Stimulated activated CD4-positive, alpha-beta T cell treated with anti-CD3 and anti-CD28 coated beads, Interleukin-1b, Interleukin-23, amount 100 ng/mL, for 1 hour (primary cell): ENCODE measurements at places on chromosomes 6 and 20.
A peak's percentile ranks its signal among the peaks of the same experiment; 100 is the strongest.

DNA sequence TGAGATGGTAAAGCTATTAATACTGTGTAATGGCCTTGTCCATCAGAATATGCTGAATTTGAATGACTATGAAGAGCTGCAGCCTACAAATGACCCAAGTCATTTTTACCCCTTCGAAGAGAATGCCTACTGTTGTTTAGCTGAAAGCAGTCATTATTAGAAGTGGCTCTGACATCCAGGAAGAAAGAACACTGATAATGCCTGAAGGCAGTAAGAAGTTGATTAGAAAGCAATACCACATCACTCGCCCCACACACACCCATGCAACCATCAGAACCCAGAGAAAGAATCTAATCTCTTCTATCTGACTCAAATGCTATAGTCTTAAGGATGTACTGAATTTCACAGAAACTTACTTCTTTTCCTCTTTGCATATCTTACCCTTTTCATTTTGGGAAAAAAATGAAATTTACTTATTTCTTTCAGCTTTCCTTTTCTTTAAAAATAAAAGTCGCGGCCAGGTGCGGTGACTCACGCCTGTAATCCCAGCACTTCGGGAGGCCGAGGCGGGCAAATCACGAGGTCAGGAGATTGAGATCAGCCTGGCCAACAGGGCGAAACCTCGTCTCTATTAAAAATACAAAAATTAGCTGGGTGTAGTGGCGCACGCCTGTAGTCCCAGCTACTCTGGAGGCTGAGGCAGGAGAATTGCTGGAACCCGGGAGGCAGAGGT lies 61.0 kb downstream of the ARHGAP18 start:
- no peak for DNase-seq

GRCh38 chr20:45859916-45860315 lies 2.5 kb downstream of the ZSWIM3 start:
- no peak for DNase-seq

- DNase-seq = no peak
Observed at GRCh38 chr6:84361372-84362192, 134.1 kb upstream of the CEP162 start.

DNA sequence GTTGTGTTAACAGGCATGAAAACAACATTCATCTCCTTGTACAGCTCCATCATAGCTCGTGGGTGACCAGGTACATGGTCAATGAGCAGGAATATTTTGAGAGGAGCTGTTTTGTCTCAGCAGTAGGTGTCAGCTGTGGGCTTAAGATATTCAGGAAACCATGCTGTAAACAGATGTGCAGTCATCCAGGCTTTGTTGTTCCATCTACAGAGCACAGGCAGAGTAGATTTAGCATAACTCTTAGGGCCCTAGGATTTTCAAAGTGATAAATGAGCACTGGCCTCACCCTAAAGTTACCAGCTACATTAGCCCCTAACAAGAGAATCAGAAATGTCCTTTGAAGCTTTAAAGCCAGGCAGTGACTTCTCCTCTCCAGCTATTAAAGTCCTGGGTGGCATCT lies 154.2 kb downstream of the BTBD9 start:
- no peak for DNase-seq

GRCh38 chr6:41763470-41763869 lies 16.2 kb downstream of the FRS3 start:
- DNase-seq = no peak

- DNase-seq = no peak
Observed at GRCh38 chr6:125197795-125198269, 44.3 kb downstream of the TPD52L1 start.

- no peak for DNase-seq
Observed at GRCh38 chr6:53543359-53544216, 1.3 kb downstream of the GCLC start.

- DNase-seq = peak; percentile 40
Observed at GRCh38 chr20:50580016-50580747, 70.0 kb downstream of the PTPN1 start.

DNA sequence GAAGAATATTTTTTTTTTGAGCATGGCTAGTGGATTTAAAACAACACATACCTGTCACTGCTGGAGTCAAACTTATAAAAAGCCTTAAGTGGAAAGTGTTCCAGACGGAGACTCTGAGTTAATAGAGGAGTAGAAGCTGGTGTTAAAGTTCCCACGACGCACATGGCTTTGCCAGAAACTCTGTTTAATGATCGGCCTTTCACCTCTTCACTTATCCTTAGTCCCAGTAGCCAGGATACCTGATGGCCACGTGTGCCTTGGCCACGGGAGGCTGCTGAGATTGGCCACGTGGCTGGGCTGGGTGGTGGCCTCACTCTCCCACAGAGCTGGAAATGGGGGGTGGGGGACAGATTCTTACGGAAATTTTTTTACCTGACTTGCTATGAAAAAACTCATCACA lies 333.1 kb downstream of the ZFAND3 start:
- DNase-seq = no peak

DNA sequence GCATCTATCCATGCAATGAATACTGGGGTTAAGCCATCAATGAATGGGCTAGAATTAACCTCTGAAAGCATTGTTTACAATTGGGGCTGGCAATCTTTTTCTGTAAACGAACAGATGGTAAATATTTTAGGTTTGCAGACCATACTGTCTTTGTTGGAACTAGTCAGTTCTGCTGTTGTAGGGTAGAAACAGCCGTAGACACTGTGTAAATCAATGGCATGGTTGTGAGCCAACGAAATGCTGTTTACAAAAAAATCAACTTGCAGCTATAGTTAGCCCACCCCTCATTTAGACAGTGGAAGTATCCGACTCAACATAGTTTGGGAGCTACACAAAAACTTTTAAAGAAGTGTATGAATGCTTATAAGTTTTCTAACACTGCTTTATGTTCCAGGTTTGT lies 91.5 kb downstream of the BCKDHB start:
- DNase-seq = no peak

DNA sequence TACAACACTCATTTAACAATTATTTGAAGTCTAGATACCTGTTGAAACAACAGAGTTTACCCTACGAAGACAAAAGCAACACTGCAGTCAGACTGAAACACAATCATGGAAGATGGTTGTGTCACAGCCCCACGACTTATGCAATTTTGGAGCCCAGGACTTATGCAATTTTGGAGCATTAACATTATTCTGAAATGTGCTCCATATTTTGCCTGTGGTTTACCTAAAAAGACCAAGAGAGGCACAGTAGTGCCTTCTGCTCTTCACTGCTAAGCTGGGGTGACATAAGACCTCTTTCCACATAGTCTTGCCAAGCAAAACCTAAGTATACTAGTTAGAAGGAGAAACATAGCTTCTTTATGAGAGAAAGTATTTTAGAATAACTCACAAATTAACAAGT lies 216.5 kb downstream of the PTPRK start:
- DNase-seq = no peak

- DNase-seq = no peak
Observed at GRCh38 chr6:138431256-138432062, 27.4 kb downstream of the HEBP2 start.

DNA sequence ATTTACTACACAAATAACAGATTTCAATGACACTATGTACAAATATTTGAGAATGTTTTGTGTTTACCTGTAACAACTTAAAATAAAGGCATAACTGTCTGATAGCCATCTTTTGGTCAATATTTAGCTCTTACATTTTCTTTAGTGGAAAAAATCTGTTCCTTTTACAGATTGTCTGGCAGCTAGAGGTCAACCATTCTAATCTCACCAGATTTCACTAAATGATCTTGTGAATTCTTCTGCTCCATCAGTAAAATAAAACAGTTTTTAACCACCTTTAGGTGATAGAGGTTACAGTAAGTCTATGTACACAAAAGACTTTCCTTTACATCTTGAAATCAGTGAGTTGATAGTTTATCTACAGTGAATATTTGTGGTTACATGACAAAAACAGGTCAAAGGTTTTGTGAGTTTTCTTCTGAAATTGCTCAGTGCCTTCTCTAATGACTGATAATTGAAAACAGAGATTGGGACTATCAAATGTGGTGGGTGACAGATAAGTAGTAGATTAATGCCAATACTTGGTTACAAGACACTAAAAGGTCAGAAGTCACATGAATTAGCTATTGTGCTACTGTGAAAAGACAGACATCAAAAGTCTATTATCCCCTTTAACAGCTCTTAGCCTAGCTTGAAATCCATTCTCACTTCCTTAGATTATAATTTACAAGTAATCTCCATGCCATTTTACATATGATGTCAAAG lies 47.4 kb downstream of the BMP5 start:
- DNase-seq = no peak

DNA sequence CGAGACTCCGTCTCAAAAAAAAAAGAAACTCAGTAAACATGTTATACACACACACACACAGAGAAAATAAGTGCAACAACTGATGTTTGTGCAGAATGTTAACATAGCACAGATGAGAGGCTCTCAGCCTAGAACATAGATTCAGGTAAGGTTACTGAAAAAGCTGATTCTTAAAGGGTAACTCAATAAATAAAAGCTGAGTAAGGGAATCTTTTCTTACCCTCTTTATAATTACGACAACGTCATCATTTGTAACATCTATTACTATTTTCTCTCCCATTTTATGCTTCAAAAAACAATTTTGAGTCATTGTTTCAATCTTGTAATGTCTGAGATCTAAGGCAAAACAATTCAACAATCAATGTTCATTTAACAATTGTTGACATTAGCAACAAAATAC lies 644.8 kb downstream of the RFPL4B start:
- no peak for DNase-seq

DNA sequence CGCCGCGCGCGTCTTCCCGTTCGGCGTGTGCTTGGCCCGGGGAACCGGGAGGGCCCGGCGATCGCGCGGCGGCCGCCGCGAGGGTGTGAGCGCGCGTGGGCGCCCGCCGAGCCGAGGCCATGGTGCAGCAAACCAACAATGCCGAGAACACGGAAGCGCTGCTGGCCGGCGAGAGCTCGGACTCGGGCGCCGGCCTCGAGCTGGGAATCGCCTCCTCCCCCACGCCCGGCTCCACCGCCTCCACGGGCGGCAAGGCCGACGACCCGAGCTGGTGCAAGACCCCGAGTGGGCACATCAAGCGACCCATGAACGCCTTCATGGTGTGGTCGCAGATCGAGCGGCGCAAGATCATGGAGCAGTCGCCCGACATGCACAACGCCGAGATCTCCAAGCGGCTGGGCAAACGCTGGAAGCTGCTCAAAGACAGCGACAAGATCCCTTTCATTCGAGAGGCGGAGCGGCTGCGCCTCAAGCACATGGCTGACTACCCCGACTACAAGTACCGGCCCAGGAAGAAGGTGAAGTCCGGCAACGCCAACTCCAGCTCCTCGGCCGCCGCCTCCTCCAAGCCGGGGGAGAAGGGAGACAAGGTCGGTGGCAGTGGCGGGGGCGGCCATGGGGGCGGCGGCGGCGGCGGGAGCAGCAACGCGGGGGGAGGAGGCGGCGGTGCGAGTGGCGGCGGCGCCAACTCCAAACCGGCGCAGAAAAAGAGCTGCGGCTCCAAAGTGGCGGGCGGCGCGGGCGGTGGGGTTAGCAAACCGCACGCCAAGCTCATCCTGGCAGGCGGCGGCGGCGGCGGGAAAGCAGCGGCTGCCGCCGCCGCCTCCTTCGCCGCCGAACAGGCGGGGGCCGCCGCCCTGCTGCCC lies 1.1 kb downstream of the SOX4 start:
- no peak for DNase-seq

- DNase-seq = no peak
Observed at GRCh38 chr6:41372832-41373626, 37.6 kb downstream of the NCR2 start.

DNA sequence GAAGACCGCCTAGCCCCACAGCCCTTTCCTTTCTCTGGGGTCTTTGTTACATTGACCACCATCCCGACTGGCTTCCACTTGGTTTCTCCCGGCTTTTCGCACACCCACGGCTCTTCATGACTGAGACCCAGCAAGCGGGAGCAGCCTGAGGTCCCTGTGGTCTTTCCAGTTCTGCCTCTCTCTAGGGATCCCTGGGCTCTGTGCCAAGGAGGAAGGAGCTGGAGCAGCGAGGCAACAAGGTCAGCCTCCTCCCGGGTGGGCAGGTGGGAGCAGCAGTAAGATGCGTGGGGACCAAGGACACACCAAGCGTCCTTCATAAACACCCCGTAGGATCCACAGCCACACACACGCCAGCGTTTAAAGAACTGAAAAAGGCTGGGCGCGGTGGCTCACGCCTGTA lies 29.6 kb upstream of the MRGBP start:
- DNase-seq = no peak

GRCh38 chr6:137176729-137177128 lies 3.3 kb upstream of the IL22RA2 start:
- no peak for DNase-seq

- DNase-seq = no peak
Observed at GRCh38 chr20:53852691-53853090, 217.7 kb downstream of the BCAS1 start.

- DNase-seq = no peak
Observed at GRCh38 chr6:98067375-98067774, 767.0 kb upstream of the POU3F2 start.

- no peak for DNase-seq
Observed at GRCh38 chr6:133724726-133725125, 164.2 kb upstream of the TCF21 start.

DNA sequence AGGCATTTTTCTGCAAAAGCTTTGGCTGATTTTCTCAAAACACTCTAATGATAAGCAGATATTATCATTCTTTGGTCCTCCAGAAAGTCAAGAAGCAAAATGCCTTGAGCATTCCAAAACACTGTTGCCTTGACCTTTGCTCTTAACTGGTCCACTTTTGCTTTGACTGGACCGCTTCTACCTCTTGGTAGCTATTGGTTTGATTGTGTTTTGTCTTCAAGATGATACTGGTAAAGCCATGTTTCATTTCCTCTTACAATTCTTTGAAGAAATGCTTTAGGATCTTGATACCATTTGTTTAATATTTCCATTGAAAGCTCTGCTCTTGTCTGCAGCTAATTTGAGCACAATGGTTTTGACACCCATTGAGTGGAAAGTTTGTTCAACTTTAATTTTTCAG lies 35.6 kb upstream of the SDHAF4 start:
- no peak for DNase-seq

GRCh38 chr6:79787626-79788025 lies 156.5 kb downstream of the SH3BGRL2 start:
- DNase-seq = no peak

- DNase-seq = no peak
Observed at GRCh38 chr20:35517125-35517524, 12.3 kb downstream of the C20orf173 start.

DNA sequence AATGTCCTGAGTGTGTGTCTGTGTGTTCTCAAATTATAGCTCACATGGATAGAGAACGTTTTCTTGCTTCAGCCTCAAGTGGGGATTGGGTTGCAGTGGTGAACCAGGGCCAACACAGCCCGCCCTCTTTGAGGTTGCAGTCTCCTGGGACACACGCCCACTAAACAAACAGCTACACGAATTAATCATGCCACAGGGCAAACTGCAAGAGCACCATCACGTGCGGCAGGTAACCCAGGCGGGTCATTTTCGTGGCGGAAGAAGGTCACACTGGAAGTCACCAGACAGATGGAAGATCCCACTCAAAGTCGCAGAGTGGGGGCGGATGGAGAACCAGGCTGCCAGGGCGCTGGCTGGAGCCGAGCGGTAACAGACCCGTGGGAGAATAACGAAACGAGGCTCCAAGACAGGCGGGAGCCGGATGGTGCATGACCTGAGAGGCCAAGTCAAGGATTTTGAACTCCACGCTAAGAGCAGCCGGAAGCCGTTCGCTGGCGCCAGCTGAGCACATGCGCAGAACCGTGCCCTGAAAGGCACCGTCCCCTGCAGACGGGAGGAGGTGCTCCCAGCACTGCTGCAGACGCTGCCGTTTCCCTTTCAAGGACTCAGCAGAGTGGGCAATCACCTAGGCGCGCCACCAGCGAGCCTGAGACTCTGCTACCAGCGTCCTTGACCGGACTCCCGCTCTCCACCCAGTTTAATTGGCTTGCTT lies 10.7 kb downstream of the DLL1 start:
- no peak for DNase-seq
